ENCODE measurements at places on chromosomes 12 and 14.

DNA sequence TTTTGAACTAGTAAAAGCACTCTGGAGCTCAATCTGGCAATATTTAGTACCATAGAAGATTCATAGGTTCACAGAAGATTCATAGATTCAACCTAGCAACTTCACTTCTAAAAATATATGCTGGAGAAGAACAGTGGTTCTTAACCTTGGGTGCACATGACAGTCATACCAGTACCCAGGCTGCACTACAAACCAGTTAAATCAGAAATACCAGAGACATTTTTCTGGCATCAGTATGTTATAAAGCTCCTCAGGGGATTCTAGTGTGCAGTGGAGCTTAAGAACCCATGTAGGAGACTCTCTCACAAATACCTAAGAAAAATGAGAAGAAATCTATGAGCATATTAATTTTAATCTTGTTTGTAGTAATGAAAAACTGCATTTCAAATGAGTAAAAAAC is 46.6 kb downstream of the CNTN1 start:
- DNase-seq, result no peak

- no peak for DNase-seq
Observed at GRCh38 chr12:64801381-64801780, 23.1 kb upstream of the TBC1D30 start.

- DNase-seq, result no peak
Observed at GRCh38 chr12:64522316-64522715, 70.4 kb downstream of the TBK1 start.

GRCh38 chr14:92247947-92248346 is 75.0 kb upstream of the SLC24A4 start:
- no peak for DNase-seq

DNA sequence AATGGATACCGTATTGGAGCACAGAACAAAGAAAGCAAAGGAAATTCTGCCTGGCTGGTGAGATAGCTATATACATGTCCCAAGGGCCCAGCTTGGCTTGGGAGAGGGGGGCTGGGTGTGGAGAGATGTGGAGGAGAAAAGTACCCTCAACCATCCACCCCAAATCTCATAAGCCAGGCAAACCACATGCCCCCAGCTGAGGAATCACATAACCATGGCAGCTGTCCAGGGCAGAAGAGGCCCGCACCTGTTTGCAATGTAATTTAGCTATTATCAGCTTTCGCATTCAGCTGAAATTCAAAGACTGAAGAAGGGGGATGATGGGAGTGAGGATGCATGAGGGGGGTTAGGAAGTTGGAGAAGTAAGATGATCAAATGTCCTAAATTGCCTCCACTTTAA is 196.1 kb downstream of the TBX5 start:
- DNase-seq, result no peak

GRCh38 chr14:21068521-21069387 is 1.4 kb upstream of the ARHGEF40 start:
- DNase-seq, result no peak

DNA sequence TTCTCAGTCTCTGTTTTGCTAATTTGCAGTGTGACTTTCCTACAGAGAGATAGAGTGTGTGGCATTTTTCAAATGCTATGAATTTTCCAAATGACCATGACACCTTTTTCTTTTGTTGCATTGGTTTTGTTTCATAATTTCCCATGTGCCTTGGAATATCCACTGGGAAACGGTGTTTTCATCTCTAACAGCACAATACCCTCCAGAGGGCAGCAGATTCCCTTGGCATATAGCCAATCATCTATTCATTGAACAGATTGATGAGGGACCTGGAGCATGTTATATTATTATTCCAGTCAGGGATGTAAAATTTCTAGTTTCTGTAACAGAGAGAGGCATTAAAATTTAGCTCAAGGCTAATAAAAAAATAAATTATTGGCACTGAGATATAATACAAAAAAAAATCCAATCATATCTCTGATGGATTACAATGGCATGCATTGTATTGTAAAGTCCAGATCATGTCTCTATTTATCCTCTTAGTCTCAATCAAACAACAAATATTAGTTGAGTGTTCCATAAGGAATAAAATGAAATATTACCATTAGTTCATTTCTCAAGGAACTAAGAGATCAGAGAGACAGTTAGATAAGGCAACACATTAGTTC is 29.6 kb upstream of the NTN4 start:
- DNase-seq, result no peak

DNA sequence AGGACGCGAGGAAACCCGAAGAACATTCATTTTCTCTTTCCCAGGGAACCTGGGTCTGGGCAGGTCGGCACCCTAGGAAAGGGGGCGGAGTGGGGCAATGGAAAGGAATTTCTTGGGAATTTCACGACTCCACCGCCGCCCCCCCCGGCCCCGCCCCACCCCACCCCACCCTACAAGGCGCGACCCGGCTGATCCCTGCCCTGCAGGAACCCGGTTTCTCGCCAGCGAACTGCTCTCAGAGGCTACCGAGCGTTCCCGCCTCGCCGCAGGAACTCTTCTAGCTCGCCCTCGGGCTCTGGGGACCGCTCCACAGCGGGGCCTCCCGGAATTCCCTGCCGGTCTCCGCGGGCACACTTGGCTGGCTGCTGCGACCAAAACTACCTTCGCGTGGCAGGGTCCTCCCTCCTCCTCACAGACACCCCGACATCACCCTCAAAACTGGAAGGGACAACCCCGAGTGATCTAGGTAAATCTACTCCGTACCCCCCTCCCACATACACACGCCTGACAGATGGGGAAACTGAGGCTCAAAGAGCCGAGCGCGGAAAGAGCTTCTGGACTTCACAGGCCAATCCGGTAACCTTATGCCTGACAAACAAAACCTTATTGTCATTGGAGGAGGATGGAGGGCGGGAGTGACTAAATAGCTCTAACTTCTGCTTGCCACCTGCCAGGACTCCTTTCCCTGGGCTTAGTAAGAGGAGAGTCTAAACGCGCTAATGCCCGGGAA is 785 bp upstream of the ACTN1 start:
- no peak for DNase-seq

GRCh38 chr12:20514598-20514997 is 146.3 kb downstream of the PDE3A start:
- no peak for DNase-seq

DNA sequence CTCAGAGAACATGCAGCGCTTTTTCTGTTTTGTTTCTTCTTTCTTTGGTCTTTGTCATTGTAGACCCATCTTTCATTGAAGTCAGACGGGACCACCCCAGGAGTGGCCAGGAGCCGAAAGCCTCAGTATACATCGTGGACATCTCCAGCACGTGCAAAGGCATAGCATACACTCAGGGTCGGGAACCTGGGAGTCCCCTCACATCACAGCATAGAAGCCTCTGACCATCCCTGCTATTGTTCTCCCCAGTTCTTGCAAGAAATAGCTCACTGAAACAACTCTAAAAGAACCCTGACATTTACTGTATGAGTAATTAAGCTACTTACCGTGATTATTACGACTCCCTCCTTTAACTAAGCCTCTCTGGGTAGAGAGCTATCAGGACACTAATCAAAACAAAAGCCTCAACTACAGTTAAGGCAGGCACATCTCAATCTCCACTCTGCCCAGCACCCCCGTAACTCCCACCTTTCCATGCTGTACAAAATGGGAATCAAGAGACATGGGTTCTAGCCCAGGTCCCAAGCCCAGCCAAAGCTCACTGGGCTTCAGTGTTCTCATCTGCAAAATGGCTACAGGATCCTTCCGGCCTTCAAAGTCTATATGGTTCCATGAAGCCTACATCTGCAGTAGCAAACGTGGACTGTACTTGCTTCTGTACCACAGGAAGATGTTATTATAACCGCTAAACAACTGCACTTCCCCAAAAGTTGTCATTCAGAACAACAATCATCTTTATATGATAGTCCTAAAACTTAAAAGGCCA is 6.7 kb downstream of the CCDC88C start:
- DNase-seq, result no peak

GRCh38 chr12:24881724-24882371 is 67.1 kb downstream of the BCAT1 start:
- DNase-seq, result no peak

DNA sequence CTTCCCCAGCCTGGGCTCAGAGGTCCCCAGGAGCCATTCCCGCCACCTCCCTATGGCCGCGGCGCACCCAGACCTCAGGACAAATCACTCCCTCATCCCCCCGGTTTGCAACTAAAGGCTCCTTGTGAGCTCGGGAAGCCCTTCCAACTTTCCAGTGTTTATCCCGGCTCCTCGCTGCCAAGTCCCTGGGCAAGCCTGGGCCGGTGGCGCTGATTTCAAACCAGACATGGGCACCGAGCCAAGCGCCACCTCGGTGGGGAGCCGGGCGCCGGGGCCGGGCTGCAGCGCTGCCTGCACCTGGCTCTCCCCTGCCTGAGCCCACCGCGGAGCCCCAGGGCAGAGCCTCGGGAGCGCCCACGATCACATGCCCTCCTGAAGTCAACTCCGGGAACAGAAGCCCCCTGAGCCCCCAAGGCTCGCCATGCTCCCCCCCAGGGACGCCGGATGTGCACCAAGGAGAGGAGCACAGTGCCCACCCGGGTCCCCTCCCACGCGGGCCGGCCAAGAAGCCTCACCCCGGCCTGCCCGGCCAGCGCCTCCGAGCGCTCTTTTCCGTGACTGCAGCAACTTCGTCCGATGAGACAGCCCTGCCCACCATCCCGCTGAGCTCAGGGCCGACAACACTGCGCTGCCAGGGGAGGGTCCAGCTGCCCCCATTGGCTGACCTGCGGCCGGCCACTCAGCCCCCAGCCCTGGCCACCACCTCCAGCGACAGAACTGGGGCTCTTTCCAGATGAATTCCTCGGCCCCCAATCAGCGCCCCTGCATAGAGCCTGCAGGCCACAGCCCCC is 50.0 kb downstream of the NCOR2 start:
- DNase-seq, result no peak

DNA sequence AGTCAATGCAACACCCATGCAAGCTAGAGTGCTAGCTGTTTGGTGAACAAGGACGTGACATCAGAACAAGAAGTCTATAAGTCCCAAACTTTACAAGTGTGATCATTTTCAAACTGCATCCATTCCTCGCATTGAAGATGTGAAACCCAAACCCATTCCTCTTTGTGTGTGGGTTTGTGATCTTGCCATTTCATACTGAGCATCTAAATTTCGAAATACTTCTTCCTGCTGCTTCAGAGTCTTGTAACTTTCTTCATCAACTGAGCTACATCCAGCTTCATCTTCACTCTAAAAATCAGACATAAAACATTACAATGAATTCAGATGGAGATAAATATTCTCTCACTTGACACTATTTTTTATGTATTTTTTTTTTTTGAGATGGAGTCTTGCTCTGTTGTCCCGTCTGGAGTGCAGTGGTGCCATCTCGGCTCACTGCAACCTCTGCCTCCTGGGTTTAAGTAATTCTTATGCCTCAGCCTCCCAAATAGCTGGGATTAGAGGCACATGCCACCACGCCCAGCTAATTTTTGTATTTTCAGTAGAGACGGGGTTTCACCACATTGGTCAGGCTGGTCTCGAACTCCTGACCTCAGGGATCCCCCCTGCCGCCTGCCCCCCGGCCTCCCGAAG is 4.8 kb upstream of the ZCCHC8 start:
- DNase-seq, result no peak

DNA sequence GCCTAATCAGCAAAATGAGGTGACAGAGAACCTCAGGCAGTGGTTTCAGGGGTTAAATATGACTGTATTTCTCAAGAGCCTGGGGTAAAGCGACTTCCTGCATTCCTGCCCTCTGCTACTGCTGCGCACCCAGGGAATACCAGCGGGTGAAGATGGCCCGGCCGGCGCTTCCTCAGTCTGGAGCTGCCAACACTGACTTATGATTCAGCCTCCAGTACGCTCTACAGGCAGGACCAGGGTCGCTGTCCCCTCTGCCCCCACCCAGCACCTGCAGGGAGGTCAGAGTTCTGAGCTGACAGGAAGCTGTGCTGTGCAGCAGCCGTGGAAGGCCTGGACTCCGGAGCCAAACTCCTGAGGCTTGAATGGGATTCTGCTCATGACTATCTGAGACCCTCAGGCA is 127.9 kb downstream of the PIWIL1 start:
- DNase-seq, result no peak

DNA sequence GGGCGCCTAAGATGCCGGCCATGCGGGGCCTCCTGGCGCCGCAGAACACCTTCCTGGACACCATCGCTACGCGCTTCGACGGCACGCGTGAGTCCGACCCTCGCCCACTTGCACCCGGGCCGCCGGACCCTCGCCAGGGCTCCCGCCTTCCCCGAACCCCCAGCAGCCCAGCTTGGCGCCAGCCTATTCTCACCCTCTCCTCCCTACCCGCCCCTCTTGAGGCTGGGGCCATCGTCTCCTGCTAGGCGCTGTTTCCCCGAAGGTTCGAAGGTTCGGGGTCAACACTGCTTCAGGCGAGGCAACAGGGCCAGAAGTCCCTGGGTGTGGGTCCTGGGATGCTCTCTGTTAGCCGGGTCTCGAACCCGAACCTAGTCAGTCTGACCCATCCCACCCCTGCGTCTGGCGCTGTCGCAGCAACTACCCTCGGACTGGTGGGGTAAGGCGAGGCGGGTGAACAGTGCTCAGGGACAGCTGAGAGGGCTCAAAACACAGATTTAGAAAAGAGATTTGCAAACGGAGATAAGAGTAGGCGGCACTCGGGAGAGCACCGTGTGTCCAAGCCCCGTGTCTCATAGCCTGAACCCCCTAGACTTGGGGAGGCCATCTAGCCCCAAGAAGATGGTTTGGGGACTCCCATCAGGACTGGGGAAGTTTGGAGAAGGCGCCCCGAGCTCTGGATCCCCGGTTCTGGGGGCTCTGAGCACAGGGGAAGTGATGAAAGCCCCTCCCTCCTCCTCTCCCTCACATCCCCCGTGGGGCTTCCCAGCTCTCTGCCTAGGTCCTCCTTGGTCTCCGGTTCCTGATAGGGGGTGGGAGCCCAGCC is 787 bp downstream of the KCNH3 start:
- no peak for DNase-seq

GRCh38 chr12:104291867-104292524 is 11.5 kb upstream of the EID3 start:
- DNase-seq, result no peak

DNA sequence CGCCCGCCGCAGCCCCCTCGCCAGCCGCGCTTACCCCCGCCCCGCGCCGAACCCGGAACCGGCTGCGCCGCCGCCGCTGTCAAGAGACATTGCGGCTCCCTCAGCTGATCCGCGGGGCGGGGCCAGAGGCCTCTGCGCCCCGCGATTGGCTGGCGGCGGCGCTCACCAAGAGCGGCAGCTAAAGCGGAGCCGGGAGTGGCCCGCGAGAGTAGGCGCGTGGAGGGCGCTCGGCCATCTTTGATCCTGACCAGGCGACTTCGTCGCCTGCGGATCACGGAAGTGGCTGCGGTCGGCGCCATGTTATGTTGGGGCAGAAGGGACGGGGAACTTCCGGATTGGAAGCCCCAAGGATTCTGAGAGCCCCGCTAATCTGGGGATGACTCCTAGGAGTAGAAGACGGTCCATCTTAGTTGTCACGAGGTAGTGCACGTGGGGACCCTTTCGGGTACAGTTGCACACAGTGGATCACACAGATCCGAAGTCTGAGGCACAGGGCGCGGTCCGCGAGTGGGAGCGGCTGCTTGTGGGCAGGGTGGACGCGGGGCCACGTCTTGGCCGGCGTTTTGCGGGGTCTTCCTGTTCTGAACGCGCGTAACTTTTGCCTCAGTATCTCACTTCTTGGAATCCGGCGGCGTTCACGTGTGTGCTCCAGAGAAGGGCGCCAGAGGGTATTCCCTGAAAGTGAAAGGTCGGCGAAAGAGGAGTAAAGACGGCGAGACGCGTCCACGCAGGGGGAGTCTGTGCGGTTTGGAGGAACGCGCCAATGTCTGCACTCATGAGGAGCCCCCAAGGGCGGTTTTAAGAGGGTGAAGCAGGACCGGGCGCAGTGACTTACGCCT is at the start of gene CHFR:
Gene CHFR (minus strand): TSS at position 93 of the 839 bp plus-strand sequence. CDS start 277 bp downstream, outside the sequence.
- DNase-seq, result peak; percentile 93

Measured in T-helper 22 cell (primary cell).